HT1080 (cell line): ENCODE measurements at places on chromosomes 5 and 9.
A peak's percentile ranks its signal among the peaks of the same experiment; 100 is the strongest.

DNA sequence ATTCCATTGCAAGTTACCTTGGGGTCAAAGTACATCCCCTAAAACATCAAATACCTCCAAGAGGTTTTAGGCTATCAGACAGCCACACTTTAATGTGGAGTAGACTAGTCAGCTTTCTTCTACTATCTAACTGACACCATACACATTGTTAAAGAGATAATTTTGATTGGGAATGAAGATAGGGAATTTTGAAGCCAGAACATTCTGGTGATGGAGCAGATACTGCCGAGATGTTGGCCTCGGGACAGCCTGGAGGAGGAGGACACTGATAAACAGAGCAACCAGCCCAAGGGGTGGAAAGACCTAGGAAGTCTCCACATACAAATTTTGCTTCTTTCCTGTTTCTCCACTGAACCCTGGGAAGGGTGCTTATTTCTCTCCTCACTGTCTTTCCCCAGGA, 14.9 kb downstream of the TJP2 start:
- DNase-seq, result no peak

GRCh38 chr5:90866333-90866732, 307.7 kb downstream of the ADGRV1 start:
- DNase-seq, result peak; percentile 48

DNA sequence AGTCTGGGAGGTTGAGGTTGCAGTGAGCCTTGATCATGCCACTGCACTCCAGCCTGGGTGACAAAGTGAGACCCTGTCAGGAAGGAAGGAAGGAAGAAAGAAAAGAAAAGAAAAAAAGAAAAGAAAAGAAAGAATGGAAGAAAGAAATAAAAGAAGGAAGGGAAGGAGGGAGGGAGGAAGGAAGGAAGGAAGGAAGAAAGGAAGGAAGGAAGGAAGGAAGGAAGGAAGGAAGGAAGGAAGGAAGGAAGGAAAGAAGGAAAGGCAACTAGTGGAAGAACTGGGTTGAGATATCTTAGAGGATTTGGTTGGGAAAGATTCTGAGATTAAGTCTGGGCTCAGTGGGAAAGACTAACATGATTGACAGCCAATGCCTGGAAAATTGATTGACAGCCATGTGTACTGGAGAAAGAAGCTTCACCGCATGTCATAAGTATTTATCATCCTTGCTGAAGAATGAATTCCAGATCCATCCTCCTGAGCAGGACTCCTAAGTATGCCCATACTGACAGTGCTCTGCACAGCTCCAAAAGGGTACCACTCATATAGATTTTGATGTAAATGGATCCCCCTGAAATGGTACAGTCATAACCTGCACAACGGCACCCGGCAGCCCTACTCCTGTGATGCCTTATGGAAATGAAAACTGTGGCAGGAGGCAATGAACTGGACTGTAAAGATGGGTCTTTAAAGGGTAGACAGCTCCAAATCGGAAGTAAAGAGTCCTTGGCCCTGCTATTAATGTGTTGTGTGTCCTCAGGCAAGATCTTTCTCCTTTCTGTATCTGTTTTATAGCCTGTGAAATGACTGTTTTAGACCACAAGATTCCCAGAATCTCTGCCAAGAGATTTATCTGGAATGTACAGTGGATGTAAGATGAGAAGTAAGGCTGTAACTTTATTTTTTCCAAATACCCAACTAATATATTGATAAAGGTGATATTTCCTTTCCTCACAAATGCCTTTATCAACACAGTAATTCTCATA, 16.9 kb upstream of the ADRA1B start:
- no peak for DNase-seq

GRCh38 chr9:84736081-84736480, 66.6 kb downstream of the NTRK2 start:
- DNase-seq, result no peak

DNA sequence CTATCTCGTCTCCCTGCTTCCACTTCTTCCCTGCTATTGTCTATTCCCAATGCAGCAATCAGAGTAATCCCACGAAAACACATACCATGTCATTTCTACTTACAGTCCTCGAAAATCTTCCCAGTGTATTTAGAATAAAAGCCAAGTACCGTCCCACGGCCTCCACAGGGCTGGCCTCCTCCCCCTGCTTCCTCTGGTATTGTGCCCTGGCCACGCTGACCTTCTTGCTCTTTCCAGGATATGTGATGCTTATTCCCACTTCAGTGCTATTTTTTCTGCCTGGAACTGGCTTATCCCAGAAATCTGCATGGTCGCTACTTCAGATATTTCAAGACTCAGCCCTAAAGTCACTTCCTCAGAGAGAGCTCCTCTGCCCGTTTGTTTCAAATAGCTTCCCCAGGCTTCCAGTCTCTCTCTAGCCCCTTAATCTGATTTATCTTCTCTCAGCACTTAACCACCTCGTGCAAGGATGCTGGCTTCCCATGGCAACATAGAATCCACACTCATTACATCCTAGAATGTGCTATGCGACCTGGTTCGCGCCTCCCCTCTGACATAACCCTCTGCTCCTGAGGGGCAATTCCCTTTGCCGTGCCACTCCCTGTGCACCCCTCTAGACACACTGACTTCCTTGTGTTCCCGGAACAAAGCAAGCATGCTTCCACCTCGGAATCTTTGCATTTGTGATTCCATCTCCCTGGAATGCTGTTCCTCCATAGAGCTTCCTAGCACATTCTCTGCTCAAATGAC, 365.9 kb downstream of the ZSWIM6 start:
- DNase-seq, result no peak

- no peak for DNase-seq
These were observed 27.9 kb downstream of the PCDH1 start for GRCh38 chr5:141850244-141850768.

DNA sequence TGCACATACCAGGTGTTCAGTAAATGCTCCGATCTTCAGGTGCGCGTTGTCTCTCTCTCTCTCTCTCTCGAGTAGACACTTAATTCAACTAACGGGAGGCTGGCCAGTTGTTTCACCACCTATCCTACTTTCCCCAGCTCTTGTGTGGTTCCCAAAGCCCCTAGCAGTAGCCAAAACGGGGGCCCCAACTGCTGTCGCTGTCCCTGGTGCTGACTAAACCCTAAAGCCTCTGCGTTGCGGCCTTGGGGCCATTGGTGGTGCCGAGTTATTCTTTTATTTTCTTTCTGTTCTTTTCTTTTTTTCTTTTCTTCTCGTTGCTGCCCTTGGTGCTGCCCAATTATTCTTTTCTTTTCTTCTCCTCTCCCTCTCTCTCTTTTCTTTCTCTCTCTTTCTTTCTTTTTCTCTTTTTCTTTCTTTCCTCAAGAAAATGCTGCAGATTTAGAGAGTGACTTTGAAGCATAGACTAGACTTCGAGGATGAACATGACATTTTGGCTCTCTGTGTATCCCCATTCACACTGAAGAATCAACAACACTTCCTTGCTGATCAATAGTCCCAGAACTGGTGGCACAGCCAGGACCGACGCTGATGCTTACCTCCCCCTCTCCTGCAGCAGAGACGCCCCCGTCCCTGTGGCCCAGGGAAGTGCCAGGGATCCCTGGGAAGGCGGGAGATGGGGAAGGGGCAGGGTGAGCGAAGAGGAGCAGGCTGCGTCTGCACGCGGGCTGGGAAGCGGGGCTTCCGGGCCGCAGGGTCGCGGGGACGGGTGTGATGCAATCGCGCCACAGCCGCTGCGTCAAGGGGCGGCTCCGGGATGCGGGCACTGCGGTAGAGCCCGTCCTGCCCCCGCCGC, at the start of gene FBLL1:
TSS of gene FBLL1 (plus strand) at position 785 of the 853 bp plus-strand sequence. CDS start 200 bp downstream, outside the sequence.
- no peak for DNase-seq

- no peak for DNase-seq
These were observed 49.1 kb downstream of the PRKACG start for GRCh38 chr9:68964765-68965164.

DNA sequence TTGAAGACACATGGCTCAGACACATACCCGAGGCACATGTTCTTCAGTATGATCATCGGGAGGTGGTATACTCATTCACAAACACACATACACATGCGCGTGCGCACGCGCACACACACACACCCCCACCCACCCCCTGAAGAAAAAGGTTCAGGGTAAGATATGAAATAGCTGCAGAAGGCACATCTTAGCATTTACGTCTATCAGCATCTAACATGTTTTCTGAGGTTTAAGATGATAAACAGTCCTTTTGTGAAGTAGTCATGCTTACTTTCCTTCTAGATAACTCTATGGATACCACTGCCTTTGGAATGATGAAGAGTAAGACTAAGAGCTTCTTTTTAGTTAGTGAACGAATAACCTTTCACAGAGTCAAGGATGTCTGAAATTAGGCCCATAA, 105.1 kb upstream of the GNA14 start:
- DNase-seq, result no peak

GRCh38 chr9:119868694-119869093, 499.5 kb upstream of the BRINP1 start:
- no peak for DNase-seq

GRCh38 chr5:112528928-112529327, 109.9 kb upstream of the EPB41L4A start:
- no peak for DNase-seq

- DNase-seq, result no peak
These were observed 39.7 kb upstream of the NKD2 start for GRCh38 chr5:968881-969280.

GRCh38 chr5:111997711-111998110, 240.7 kb upstream of the NREP start:
- peak; percentile 99 for DNase-seq

GRCh38 chr9:137709411-137710101, 90.8 kb downstream of the EHMT1 start:
- DNase-seq, result no peak

GRCh38 chr9:136902259-136902821, 16.0 kb downstream of the TRAF2 start:
- no peak for DNase-seq

GRCh38 chr5:97923496-97923895, 740.4 kb upstream of the RIOK2 start:
- no peak for DNase-seq

GRCh38 chr9:86909388-86909787, 37.9 kb downstream of the GAS1 start:
- no peak for DNase-seq

- no peak for DNase-seq
These were observed 77.1 kb upstream of the CNTLN start for GRCh38 chr9:17057729-17058128.

- no peak for DNase-seq
These were observed 136.9 kb downstream of the UGCG start for GRCh38 chr9:112033237-112034215.

DNA sequence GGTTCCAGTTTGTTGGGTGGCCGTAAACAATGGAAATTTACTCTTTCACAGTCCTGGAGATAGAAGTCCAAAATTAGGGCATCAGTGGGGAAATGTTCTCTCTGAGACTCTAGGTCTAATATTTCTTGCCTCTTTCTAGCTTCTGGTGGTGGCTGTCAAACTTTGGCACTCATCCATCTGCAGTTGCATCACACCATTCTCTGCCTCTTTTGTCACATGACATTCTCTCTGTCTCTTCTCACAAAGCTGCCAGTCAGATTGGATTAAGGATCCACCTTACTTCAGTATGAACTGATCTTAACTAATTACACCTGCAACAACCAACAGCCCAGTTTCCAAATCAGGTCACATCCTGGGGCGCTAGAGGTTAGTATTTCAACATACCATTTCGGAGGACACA, 222.9 kb upstream of the FTMT start:
- DNase-seq, result peak; percentile 31

DNA sequence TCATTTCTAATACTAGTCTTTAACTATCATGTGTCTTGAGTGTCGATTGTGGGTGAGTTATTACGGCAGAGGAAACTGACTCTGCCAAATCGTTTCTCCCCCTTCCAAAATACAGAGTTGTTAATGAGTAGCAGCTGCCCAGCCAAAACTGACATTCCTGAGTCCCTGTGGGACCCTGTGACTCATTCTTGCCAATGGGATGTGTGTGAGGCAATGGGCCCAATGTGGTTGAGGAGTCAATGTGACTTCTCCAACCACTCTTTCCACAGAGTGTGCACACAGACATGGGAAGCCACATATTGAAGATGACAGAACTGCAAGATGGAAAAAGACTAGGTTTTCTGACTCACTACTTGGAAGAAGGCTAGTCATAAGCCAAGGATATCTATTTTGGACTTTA, 434.7 kb downstream of the DTWD2 start:
- peak; percentile 86 for DNase-seq
